Pulmonary artery endothelial cell (primary cell): ENCODE measurements at places on chromosomes 3 and 15. TPM values are rescaled to one million over a fixed set of nuclear protein-coding genes. Genes with fewer than 3 reads are reported as not detected.

- no peak for DNase-seq
These were observed 102.8 kb downstream of the CHSY1 start for GRCh38 chr15:101148881-101149664.

GRCh38 chr3:23740517-23740965 lies 65.2 kb upstream of the UBE2E1 start:
- peak; percentile 67 for DNase-seq

TNFAIP8L3 gene
- 38.4 and 62.5 TPM in 2 replicates for total RNA-seq

AMT gene
- 0.33 and 0.53 TPM in 2 replicates for total RNA-seq

DNA sequence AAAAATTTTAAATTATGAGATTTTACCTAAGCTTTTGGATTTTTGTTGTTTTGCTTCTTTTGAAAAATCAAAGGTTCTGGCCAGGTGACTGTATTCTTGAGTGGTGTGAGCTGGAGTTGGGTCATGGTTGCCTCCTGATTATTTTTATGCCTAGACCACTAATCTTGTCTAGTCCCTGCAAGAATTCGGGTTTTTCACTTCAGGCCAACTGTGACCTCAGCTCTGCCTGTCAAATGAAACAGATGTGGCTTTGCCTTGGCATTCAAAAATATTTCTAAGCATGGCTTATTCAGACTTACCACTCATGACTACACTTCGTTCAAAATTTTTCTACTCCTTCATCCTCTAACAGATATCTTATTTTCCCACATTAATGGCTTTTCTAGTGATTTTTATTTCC lies 25.4 kb upstream of the CDV3 start:
- no peak for DNase-seq

GRCh38 chr3:126124896-126125295 lies 41.0 kb upstream of the SLC41A3 start:
- no peak for DNase-seq

DNA sequence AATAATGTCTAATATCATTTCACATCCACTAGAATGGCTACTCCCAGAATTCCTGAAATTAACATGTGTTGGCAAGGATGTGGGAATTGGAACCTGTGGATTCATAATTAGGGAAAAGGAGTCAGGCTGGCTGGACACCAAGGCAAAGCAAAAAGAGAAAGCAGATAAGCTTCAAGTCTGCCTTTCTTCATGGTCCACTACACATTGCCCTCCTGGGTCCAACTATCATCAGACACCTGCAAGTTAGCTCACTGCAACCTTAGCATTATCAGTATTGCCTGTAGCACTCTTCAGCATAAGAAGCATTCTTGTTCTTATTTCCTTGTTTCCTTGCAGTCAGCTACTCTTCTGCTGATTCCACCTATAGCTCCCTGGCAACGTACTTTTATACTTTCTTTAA lies 124.3 kb downstream of the ZNF280D start:
- no peak for DNase-seq

GRCh38 chr3:108106449-108106848 lies 15.6 kb upstream of the CD47 start:
- DNase-seq = no peak

GRCh38 chr3:132623646-132624045 lies 26.6 kb downstream of the ACKR4 start:
- no peak for DNase-seq

DNA sequence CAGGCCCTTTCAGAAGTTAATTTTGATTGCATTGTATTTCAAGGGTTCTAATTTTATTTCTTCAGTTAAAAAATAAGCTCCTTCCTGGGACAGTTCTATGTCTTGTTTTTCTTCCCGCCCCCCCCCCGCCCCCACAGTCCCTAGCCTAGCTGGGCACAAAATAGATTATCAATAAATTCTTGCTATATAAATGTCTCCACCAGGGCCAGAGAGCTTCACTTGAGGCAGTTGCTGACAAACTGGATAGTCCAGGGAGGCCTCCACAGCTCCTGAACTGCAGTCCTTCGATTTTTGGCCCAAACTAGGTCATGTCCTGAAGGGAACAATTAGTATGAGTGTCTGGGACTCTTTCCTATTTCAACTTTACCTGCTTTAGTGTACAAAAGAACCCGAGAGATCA lies 9.9 kb upstream of the CSPG5 start:
- no peak for DNase-seq

NEIL1 gene
- total RNA-seq = 9.6 and 10.6 TPM in 2 replicates

- peak; percentile 20 for DNase-seq
These were observed 24.4 kb upstream of the TXNRD3 start for GRCh38 chr3:126679318-126679751.

A4GNT gene
- total RNA-seq = not detected in 2 replicates

- no peak for DNase-seq
These were observed 68.0 kb downstream of the C3orf70 start for GRCh38 chr3:185084901-185085300.

DNA sequence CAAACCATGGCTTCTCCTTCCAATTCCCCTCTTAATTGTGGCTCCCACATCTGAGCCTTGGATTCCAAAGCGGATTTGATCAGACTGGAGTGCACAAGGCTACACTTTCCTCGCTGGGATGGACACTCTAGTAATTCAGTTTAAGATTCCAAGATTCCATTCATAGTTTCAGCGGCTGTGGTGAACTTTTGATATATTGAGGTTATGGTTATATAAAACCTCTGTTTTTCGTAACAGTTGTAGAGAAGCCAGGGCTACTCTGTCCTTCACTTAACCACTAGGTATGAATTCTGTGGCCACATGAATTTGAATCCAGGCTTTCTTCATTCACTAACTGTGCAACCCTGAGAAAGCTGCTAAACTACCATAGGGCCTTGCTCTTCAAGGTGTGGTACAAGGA lies 67.9 kb upstream of the KY start:
- DNase-seq = no peak

- no peak for DNase-seq
These were observed 400.4 kb upstream of the THBS1 start for GRCh38 chr15:39180483-39180933.

SEMA3G gene
- 2.1 and 6.4 TPM in 2 replicates for total RNA-seq

CSPG4 gene
- total RNA-seq = under 0.01 and 0.04 TPM in 2 replicates

STX19 gene
- not detected in 2 replicates for total RNA-seq

DNA sequence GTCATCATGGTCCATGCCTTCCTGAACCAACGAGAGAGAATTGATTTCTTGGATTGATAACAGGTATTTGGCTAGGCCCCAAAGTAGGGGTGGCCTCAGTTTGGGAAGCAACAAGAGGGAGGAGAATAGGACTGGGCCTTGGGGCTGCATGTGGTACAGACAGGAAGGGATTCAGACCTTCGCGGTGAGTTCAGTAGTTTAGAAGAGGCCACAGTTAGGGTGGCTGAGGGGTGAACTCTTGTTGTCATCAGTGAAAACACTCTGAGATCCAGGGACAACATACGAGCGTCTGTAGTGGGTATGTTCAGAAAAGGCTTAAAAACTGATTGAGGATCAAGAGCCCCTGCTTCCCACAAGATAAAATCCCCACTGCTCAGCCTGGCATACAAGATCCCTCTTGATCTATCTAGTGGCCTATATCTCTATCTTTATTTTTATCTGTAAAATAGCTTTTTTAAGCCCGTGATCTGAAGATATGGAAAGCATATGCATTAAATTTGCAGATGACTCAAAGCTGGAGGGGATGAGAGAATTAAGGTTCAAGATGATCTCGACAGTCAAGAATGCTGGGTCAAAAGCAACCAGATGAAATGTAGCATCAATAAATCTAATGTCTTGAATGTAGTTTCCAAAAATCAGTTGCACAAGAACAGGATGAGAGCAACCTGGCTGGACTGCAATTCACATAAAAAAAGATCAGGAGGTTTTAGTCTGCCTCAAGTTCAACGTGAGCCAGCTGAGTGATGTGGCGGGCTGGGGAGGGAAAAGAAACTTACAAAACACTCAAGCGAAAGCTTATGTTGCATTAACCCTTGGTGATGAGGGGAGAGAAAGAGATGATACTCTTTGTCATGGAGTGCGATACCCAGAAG lies 221.1 kb upstream of the TLE3 start:
- no peak for DNase-seq

DNA sequence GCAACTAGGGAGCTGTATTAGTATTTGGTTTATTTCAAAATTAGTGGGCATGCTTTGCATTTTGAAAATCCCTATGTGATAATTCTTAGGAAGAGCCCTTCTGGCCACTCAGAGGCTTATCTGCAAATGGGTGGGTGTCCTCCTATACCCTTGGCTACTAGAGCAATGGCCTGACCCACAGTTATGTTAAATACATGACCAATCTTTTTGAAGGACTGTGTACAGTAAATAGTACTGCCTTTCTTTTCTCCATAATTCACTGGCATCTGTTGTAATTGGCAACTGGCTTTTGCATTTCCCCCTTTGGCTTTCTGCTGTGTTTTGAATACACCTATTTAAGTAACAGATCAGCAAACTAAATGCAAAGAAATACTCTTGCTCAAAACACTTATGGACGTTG lies 175.4 kb downstream of the ANXA2 start:
- DNase-seq = no peak

GRCh38 chr3:67067251-67067650 lies 69.1 kb downstream of the KBTBD8 start:
- no peak for DNase-seq

NEDD4 gene
- 32.8 and 47.2 TPM in 2 replicates for total RNA-seq

DNA sequence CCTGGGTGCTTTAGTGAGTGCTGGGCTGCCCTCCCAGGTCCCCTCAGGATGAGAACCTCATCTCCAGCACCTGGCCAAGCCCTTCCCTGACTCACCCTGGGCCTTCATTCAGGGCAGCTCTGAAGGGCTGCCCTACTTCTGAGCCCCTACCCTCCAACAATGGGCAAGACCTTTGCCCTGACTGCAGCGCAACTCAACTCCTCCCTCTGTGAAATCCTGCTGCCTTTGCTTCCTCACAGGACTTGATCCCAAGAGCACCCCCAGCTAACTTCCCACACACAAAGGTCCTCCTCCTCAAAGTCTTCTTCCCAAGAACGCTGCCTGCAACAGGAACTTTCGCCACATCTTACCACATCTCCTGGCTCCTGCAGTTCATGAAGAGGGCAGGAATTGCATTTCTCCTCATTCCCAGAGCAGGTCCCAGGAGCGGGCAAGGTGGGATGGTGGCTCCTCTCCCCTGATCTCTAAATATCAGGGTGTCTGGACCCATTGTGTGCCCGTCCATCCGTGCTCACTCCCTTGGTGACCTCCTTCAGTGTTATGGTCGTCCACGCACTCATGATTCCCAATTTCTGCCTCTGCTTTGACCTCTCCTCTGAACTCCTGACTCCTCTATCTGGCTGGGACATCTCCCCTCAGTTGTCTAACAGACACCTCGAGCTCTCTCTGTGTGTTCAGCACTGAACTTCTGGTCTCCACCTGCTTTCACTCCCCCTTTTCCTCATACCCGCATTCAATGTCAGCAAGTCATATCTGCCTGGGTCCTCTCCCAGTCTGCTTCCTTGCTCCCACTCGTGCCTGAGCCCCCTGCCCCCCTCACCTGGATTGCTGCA lies 4.5 kb upstream of the SSUH2 start:
- DNase-seq = no peak

SLC12A1 gene
- not detected in 2 replicates for total RNA-seq

LMLN gene
- total RNA-seq = 3.4 and 5.7 TPM in 2 replicates

GRCh38 chr3:126353694-126354321 lies 3.4 kb downstream of the KLF15 start:
- DNase-seq = no peak

CMTM8 gene
- total RNA-seq = 2.6 and 2.8 TPM in 2 replicates

BCHE gene
- total RNA-seq = under 0.01 TPM in 1 of 2 replicates, not detected in the other

DYNLT2B gene
- 11.5 and 12.3 TPM in 2 replicates for total RNA-seq

CSPG5 gene
- total RNA-seq = 0.66 and 0.71 TPM in 2 replicates

DNA sequence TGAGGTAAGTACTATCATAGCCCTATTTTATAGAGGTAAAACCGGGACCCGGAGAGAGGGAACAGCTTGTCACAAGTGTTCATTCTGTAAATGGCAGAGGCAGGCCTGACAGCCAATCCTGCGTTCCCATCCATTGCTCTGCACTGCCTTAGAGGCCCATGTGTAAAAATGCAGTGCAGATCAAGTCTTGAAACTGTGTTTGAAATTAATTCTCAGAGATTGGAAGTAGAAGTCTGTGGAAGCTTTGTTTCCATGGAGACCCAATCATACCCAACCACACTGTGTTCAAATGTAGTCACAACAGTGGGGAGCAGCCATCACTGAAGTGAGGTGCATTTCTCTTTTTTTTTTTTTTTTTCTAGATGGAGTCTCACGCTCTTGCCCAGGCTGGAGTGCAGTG lies 13.1 kb upstream of the DNASE1L3 start:
- no peak for DNase-seq

DNA sequence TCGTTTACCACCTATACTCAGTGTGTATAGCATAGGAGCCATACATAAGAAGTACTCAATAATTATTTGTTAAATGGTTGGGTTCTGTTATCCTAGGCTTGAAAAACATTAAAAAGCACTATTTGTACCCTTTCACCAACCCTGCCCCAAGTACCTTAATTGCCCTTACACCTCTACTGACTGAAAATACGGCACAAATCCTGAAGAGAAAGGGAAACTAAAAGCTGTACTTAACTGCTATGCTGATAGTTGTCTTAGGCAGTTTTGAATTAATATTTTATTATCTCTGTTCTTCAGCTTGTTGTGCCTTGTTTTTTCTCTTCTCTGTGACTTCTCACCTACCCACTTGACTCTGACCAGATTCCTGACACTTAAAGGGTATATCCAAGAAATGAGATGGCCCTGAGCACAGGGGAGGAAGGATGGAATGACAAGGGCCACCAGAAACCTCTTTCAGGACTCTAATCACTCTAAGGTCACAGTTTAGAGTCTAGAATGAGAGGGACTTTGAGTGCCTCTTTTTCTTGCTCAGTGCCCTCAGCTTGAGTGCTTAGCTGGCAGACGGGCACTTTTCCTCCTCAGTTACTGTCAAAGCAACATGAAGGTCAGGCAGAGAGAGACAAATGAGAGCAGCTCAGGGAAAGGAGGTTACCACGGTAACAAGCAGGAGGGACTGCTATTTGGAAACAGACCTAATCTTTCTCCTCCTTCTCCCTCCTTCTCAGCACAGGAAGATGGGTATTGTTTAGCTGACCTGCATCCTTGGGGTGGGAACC lies 136.5 kb downstream of the ZNF609 start:
- peak; percentile 8 for DNase-seq

- DNase-seq = no peak
These were observed 76.6 kb downstream of the SRGAP3 start for GRCh38 chr3:9172851-9173321.

DNA sequence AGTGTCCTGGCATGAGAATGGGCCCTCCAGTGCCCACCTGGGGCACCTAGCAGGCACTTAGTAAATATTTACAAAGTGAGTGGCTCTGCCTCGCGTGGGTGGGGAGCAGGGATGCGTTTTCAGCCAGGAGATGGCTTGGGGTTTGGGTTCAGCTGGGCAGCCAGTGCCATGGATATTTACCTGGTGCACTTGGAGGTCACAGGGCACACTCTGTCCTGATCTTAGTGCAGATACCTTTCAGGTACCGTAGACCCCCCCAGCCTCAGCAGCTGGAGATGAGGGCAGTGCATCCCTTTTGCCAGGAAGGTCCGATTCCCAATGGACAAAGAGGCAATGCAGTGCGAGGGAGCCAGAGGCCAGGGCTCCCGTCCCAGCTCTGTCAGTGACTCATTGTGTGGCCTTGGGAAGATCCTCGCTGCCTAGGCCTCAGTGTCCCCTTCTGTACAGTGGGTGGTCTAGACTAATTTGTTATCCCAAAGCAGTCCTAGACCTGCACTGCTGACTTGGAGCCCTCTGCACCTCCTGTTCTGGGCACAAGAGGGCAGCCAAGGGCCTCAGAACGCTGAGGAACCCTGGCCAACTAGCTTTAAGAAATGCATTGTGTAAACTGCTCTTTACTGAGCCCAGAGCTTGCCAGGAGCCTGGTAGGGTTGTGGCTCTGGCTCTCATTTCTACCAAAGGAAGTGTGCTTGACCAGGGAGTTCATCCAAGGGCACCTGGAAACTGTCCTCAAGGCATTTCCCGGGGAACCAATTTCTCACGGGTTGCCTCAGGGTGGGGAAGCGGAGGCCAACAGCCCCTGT lies 16.0 kb downstream of the HDAC11 start:
- DNase-seq = peak; percentile 27
